ENCODE measurements at places on chromosomes 6 and 20.

DNA sequence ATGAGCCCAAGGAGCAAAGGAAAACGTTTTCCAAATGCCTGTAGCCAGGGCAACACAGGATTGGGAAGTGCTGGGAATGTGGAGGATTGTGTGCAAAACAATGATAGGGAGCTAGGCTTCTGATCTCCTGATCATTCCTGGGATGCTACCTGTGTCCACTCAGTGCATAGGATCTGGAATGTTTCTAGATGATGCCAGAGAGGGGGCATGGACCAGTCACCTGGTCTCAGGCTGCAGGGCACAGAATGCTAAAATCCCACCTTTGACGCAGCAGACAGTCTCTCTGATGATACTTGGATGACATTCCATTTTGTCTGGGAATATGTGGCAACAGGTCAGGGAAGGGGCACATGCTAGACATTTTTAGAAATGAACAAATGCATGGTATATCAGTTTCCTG, 128.9 kb downstream of the CLIC5 start:
- DNase-seq: no peak

GRCh38 chr20:61621035-61621730, 369.1 kb downstream of the CDH4 start:
- DNase-seq: no peak

DNA sequence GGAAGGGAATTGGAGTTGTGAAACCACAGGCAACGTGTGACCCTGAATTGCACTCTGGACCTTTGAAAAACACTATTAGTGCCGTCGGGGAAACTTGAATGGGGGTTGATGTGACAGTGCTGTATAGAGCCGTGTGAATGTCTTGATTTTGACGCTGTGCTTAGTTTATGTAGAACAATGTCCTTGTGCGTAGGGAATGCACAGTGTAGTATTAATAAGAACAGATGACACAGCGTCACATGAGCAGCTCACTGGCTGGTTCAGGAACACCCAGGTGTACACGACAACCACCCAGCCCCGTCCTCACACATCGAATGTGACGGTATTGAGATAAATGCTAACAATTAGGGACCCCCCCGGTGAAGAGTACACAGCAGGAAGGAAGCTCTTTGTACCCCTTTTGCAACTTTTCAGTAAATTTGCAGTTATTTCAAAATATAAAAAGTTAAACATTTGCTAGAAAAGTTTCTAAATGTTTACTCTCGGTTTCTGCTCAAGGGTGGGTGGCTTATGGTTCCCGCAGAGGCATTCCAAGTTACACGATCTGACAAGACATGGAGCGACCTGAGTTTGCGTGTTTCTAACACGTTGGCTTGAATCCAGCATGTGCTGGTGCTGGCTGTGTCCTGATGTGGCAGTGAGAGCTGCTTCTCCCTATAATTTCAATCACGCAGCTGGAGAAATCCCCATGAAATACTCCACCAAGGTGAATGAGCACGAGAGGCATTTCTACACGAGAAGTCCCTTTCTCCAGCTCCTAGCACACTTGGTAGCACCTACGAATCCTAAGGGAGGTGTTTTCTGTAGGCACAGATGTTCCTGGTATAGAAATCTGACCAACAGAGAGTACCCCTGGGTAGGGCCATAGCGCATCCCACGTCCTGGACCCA, 208.0 kb upstream of the EXOC2 start:
- no peak for DNase-seq

DNA sequence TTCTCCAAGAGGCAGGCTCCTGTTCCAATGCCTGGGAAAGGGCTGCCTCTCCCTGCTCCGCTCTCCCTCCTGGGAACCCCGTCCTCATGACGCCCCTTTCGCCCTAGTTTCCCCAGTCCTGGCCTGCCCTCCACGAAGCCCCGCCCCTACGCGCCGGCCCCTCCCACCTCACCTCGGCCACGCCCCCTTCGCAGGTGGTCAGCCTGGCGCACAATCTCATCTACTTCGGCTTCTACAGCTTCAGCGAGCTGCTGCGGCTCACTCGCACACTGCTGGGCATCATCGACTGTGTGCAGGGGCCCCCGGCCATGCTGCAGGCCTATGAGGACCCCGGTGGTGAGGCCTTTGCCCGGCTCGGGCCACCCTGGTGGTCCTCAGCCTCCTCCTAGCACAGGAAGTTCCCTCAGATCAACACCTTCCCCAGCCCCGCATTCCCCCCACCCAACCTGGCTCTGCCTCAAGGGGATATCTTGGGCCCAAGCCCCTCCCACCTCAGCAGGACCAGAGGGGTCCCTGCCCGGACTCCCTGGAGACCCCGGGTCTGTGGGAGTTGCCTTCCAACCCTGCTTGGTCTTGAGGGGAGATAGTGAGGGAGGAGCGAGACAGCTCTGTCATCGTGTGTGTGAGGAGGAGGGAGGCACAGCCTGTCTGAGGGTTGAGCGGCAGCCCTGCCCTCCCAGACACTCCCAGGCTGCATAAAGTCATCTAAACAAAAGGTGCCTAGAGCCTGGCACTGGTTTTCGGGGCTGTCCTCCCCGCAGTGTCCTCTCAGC, 40.3 kb downstream of the UQCC2 start:
- DNase-seq: no peak

DNA sequence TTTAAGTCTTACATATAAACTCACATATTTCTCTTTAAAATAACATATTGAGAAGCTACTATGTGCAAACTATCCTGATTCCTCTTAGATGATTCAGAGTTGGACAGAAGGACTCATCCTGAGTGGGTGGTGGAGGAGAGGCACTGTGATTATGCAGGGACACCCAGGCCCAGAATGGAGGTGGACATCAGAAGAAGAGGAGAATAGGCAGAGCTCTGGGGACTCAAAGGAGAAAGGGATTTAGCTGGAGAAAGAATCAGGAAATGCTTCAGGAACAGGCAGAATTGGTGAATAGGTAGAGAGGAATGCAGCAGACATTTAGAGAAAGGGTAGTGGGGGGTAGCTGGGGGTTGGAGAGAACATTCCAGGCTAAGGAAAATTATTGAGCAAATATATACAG, 17.4 kb downstream of the RCAN2 start:
- DNase-seq: no peak

DNA sequence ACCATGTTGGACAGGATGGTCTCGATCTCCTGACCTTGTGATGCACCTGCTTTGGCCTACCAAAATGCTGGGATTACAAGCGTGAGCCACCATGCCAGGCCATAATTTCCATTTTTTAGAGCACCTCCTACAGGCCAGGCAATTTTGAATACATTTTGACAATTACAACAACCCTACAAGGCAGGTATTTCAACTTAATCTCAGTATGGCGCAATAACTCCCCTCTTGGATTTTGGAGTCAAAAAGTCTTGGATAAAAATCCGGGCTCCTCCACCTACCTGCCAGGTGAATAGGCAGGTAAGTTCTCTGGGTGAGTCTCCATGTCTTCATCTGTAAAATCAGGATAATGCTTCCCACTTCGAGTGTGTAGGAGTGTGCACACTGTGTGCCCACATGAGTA, 39.5 kb upstream of the TFAP2C start:
- DNase-seq: no peak

DNA sequence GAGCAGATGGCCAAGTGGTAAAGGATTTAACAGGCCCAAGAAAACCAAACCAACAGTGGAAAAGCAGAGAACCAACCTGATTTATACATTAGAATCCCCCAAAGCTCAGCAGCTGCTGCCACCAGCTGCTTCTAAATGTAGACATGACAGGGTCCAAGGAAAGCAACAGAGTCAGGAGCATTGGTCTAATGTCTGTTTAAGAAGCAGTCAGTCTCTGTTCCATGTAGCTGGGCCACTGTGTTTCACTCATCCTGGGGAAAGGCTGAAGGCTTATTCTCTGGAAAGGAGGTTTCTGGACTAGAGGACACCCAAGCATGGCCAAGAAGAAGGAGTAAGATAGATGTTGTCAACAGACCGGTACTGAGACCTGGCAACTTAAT, 75.4 kb downstream of the TMEM244 start:
- no peak for DNase-seq

Data from stimulated activated CD4-positive, alpha-beta T cell treated with anti-CD3 and anti-CD28 coated beads, Interleukin-1b, Interleukin-23, amount 100 ng/mL, for 1 hour (primary cell).